ENCODE measurements at places on chromosomes 7 and 10.

GRCh38 chr7:148336411-148336810 is 254.2 kb upstream of the C7orf33 start:
- no peak for DNase-seq

DNA sequence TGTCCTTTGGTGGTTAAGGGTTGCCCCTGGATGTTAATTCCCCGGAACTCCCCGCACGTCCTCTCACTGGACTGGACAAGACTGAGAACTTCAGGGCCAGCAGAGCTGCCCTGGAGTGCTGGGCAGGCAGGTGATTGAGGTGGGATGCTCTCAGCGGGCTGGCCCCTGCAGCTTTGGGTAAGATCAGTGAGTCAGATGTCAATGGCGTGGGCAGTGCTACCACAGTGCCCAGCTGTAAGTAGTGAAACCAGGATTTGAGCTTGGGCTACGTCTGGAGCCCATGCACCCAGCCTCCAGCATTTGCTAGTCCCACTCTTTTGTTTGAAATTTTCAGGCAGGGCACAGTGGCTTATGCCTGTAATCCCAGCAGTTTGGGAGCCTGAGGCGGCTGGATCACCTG is 6.7 kb upstream of the SEPHS1 start:
- no peak for DNase-seq

DNA sequence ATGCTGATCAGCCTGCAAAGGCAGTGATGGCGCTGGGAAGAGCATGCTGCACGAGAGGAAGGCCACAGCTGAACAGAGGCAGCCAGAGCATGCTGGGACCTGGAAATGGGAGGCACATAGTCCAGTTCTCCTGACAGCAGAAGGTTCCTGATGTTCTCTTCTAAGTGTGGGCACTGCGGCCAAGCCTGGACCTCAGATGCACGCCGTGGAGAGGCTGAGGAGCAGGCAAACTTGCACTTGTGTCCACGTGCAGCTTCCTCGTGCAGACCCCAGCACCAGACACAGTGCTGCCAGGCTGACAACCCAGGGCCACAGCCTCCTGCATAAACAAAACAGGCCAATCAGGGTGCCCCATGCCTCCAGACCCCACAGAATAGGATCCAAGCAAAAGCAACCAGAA is 93.5 kb upstream of the LANCL2 start:
- no peak for DNase-seq

DNA sequence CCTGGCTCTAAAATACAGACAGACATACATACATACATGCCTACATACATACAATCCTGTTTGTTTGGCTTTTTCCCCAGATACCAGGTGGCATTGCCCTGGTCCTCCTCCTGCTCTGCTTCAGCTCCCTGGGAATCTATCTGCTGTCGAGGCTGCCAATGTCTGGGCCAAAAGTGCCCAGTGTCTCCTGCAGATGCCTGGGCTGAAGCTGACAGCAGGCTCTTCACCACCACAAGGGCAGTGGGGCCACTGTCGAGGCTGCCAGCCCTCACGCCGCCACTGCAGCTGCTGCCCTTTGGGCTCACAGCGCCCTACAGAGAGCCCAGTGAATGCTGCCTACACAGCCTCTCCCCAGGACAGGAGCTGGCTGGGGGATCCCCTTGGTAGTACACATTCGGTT is 18.0 kb upstream of the STN1 start:
- DNase-seq, result peak; percentile 76

DNA sequence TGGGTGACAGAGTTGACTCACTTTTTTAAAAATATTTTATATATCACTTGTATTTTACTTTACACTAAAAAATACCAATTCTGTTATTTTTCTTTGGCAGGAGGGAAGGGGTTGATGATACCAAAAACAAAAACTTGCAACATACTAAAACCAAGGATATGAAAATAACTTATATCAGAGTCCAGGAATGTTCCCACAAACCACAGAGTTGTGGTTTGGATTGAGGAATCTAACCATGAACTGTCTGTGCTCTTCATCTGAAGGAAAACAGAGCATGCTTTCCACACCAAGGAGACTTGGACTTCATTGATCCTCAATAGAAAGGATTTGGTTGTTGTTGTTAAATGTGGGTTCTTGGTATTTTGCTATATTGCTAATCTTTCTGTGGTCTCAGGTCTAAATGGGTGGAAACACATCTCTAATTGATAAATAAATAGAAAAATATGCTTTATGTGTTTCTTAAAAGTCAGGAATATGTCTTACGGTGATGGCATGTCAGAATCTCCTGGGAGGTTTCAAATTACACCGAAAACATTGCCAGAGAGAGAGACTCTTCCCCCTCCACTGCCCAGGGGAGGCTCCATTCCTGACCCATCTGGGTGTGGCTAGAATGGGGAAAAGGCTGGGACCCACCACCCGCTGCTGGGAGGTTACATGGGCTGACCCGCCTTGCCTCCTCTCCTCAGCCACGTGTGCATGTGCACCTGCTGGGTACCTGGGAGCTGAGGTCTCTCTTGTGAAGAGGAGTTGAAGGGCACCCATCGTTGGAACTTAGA is 46.9 kb upstream of the STK17A start:
- DNase-seq, result peak; percentile 87

DNA sequence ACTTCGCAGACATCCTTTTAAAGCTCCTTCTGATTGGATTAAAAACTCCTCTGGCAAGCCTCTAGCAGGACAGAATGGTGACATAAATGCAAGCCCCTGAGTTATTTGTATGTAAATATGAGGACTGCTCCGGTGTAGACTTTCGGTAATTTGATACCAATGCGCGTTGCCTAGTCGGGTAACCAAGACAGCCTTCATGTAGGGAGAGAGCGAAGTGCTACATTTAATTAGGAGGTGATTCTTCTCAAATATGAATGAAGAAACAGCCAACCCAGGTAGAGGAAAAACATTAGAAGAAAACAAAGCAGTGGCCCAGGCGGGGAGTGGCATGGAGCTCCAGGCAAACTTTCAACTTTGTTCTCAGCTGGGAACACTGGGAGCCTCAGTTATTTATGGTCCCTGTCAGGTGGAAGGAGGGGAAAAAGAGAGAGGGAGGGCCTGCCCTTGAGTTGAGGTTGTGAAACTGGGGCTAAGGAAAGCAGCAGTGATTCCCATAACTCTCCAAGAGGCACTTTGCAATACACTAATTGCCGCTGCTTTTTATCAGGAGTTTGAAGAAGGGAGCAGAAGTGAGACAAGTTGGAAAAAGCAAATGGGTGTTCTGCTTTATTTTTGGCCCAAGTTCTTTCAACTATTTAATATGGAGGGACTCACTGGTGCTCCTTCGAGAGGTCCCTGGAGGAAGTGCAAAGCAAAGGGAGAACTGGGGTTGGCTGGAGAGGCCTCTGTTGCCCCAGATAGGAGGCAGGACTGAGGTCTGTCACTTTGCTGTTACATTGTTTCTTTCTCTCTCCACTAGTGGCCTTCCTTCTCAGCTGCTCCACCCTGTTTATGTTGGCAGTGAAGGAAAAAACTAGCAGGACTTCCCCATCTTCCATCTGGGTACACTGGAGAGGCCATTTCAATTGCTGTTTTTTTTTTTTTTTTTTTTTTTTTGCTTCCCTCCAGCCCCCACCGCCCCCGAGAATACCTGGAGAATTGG is 234.6 kb upstream of the CCDC6 start:
- DNase-seq, result no peak

- peak; percentile 44 for DNase-seq
Observed at GRCh38 chr10:58993480-58994221, 182.8 kb upstream of the PHYHIPL start.

DNA sequence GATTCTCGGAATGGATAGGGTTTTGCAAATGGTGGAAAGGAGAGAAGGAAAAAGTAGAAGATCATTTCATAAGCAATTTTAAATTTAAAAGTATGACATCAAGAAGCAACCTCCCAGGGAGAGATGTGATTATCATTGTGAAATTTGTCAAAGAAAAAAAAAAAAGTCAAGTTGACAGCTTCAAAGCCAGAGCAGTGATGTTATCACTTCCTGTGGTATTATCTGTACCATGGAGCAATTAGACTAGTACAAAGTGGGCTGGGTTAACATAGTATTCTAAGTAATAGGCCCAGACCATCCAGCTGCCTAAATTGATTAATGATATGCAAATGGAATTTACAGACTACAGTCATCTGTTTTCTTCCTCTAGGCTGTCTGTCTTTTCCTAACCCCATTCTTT is 84.0 kb upstream of the NPY start:
- no peak for DNase-seq
